NCI-H1436 (cell line): ENCODE measurements at places on chromosomes 3 and 15.
A peak's percentile ranks its signal among the peaks of the same experiment; 100 is the strongest.

DNA sequence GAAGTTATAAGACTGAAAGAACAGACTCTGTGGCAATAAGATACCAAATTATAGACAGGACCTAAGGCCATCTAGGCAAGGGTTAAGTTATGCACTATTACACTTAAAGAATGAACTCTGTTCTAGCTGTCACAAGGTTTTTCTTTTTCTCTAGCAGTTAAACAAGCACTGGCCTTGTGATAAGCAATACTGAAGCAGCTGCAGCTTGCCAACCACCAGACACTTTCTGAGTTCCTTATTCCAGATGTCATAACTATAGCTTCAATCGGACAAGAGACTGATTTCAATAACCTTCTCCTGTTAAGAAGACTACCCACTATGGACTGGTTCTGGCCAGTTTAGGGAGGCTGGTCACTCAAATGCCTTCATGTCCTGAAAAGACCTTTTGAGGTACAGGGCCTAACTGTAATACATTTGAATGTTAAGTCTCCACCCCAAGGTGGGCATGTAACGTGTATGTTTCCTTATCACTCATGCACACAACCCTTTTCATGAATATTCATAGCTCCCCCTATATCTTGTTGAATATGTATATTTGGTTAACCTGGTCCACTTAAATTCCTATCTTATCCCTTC is 85.8 kb downstream of the CFAP20DC start:
- DNase-seq, result no peak

GRCh38 chr3:147411238-147411814 is 2.2 kb downstream of the ZIC1 start:
- DNase-seq, result no peak

GRCh38 chr3:115999613-116000012 is 376.3 kb downstream of the GAP43 start:
- no peak for DNase-seq

DNA sequence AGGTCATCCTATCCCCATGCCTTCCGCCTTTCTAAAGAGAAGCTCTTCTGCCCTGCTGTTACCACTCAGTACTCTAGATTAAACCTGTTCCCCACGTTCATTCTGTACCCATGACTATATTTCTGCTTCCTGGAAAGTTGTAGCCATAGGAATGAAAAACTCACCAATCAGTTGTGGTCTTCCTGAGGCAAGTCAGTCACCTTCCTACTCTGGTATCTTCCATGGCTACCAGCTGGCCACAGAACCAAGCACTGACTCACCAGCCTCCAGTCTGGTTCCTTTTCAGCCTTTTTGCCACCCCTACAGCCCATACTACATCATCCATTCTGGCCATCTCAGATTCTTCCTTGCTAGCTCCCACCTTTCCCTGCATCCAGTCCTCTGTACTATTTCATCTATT is 46.4 kb downstream of the TMEM44 start:
- no peak for DNase-seq

- no peak for DNase-seq
Observed at GRCh38 chr3:189460511-189460910, 170.7 kb upstream of the TP63 start.

DNA sequence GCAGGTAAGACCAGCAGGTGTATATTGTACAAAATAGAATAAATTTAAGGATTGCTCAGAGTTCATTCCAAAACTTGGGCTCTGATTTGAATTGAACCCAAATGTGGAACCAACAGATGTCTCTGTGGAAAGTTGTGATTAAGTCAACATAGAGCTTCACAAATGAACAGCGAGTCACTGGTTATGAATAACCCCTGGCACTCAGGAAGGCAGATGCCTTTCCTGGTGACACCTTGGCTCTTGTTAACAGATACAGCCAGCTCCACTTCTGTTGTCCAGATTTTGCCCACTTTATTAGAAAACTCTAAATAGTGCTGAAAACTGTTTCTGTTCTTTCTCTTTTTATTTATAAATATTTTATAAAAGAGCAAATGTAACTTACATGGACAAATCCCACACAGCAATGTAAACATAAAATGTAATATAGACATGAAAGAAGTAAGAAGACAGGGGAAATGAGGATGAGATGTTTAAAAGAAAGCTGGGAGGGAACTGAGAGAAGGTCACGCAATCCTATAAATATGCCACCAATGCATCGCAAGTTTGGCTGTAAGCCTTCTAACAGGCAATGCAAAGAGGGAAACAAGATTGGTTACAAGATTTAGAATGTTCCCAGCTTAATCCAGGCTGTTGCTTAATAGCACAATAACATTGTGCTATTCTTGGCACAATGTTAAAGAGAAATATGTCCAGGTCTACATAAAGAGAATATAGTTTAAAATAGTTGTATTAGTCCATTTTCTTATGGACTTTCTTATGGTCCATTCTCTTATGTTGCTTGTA is 495.5 kb downstream of the TAFA4 start:
- DNase-seq, result no peak

DNA sequence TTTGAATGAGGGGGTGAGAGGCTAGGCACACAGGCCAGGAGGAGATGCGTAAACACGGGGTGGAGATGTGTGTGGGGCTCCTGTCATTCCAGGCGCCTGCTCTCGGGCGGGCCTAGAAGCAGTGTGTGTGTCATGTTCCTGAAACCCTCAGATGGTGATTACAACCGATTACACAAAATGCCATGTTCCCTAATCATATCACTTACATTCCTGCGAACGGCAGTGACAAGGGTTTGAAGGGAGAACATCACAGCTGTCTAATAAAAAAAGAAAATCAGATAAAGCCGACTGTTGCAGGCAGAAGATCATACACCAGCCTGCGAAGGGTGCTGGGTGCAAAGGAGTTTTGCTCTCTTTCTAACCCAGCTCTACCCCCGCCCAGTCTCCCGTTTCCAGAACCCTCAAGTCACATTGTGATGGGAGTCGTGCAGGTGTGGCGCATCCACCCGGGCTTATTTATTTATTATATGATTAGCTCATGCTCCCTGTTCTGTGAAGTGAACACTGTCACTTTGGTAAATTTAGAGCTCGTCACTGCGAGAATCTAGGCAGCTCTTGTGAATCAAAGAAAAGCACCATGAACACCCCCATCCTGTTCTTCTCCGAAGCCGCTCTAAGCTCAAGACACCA is 140.3 kb downstream of the NR2F2 start:
- DNase-seq, result no peak

DNA sequence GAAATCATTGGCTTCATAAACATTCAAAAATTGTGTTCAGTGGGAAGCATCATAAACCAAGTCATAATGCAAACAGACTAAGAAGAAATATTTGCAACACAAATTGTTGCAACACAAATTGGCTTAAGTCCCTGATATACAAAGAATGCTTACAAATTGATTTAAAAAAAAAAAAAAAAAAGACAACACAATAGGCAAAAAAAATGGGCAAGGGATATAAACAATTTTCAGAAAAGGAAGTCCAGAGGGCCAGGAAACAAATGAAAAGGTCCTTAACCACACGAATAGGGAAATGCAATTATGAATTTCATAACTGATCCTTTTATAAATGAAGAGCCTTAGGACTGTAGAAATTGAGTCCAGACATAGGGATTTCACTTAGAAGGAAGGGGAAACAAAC is 98.9 kb downstream of the LRRK1 start:
- no peak for DNase-seq

GRCh38 chr15:64583519-64583918 is 123.1 kb downstream of the ZNF609 start:
- DNase-seq, result no peak

- peak; percentile 79 for DNase-seq
Observed at GRCh38 chr3:184042617-184043016, 10.2 kb upstream of the HTR3C start.

DNA sequence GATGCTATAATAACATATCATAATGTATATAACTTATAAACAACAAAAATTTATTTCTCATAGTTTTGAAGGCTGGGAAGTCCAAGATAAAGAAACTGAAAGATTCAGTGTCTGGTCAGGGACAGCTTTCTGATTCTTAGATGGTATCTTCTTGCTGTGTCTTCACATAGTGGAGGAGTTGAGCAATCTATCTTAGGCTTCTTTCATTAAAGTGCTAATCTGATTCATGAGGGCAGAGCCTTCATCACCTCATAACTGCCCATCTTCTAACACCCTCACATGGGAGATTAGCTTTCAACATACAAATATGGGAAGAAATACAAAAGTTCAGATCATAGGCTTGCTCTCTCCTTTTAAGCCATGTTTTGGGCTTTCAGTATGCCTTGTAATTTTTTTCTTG is 774.8 kb upstream of the EPHA6 start:
- no peak for DNase-seq

GRCh38 chr3:177642042-177642803 is 444.9 kb upstream of the TBL1XR1 start:
- peak; percentile 54 for DNase-seq

- DNase-seq, result no peak
Observed at GRCh38 chr15:32885713-32886112, 167.9 kb downstream of the GREM1 start.

GRCh38 chr15:80855206-80855605 is 76.0 kb downstream of the CEMIP start:
- DNase-seq, result no peak

DNA sequence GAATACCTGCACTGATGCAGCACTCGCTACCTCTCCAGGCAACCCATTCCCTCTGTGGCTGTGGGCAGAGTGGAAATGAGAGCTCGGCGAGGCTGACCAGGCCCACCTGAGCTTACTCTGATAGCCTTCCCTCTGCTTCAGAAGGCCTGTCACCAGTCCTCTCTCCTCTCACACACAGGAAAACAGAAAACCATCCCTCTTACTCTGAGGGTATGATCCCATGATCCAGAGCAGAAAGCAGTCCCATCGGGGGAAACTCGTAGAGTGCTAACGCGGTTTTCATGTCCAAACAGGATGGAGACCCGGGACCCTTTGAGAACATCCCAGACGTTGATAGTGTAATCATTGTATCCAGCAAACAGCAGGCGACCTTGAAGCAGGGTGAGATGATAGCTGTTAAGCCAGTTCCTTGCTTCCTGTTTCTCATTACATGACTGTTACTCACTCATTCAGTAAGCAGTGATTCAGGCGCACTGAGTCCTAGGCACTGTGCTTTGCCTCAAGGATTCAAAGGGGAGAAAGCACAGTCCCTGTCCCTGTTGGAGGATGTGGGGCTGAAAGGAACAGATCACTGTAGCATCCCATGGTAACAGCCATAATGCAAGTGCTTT is 11.8 kb upstream of the BCL2L10 start:
- DNase-seq, result no peak

GRCh38 chr3:126340596-126340942 is 16.6 kb downstream of the KLF15 start:
- no peak for DNase-seq

DNA sequence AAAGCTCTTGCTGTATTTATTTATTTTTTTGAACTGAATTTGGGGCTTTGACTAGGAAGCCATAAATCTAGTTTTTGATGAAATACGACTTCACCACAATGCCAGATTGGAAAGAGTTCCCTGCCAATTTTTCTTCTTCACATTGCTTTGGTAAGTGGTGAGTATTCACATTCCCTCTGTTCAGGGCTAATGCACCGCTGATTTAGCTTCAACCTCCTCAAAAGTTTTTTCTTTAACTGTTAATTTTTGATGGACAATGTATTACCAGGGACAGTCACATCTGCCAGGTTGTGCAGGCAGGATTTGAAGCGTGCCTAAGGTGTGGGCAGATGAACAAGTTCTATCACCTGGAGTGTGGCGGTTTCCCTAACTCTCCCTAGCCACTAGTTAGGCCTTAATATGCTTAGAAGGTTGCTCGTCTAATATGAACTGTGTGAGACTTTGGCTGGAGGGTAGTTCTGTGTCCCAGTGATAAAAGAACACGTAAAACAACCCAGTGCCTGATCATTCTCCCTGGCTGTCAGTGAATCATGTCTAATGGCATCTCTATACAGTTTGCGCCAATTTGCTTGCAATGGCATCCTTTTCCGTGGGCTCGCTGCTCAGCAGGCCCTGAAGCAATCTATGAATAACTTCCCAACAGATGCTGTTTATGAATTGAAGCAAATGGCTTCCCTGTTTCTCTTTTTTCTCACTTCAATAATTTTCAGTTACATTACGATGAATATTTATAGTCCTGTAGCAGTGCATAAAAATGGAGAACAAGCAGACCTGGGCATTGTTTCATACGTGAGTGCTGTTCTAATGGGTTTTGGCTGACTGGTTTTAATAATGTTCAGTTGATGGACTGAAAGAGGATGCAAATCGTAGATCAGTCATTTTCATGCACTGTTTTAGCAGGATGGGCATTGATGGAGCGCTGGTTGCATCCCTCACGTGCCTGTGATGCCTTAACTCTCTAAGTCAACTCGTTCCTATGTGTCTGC is 243.2 kb upstream of the SUCLG2 start:
- DNase-seq, result no peak

DNA sequence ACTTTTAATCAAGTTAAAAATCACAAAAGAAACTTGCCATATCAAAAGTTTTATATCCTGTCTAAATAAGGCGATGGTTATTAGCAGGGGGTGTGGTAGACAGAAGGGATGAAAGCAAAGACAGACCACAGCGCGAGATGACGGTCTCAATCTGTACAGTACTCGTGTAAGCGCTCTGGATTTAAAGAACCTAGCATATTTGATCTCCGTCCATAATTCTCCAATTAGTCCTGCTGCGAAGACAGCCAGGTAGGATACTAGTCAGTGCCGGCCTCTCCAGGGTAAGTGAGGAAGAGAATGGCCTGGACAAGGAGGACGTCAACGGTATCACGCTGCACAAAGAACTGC is 701 bp downstream of the SGO1 start:
- DNase-seq, result no peak

GRCh38 chr3:34969513-34969912 is 669.8 kb upstream of the ARPP21 start:
- no peak for DNase-seq

- no peak for DNase-seq
Observed at GRCh38 chr3:13827256-13827655, 52.6 kb downstream of the WNT7A start.

DNA sequence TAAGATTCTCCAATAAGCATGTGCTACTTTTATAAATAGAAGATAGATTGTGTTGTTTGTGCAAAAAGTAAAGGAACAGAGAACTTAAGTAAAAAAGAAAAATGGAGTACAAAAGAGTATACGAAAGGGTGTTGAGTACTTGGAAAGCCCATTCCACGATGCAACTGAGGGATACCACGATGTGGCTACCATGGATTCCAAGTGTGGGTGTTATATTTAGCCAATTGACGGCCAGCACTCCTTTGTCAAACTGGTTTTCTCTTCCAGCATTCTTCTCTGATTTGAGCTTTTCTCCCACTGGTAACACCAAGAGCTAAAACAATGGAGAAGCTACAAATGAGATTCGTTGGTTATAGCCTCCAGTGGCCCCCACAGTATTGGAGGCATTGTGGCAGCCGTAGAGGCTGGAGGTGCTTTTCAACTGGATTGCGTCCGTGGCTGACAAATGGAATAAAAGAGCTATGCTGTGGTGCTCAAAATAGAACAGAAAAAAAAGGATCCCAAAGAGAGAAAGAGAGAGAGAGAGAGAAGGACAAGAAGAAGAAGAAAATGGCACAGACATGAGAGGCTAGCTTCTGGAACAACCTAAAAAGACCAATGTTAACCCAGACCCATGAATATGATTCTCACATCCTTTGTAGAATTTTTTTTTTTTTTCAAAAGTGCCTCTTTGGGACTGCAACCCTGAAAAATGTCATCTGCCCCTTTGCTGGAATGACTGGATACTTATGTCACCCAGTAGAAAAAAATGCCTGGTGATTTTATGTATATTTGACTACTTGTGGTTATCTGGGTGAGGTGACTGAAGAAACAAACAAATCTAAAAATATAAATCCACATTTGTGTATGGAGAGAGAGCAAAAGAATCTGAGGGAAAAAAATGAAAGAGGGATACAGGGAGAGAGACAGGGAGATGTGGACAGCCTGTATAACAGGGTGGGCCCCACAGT is 345.1 kb downstream of the RORA start:
- DNase-seq, result no peak

GRCh38 chr3:65039754-65040210 is 352.0 kb upstream of the ADAMTS9 start:
- no peak for DNase-seq
